ENCODE measurements at places on chromosomes 2 and 18.
A peak's percentile ranks its signal among the peaks of the same experiment; 100 is the strongest.

DNA sequence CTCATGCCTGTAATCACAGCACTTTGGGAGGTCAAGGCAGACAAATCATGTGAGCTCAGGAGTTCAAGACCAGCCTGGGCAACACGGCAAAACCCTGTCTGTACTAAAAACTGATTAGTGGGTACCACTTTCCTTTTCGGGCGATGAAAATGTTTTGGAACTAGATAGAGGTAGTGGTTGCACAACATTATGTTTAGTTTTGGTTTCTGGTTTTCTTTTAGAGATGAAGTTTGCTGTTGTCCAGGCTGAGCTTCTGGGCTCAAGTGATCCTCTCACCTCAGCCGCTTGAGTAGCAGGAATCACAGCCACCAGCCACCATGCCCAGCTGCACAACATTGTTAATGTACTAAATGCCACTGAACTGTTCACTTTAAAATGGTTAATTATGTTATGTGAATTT lies 27.6 kb downstream of the AAK1 start:
- DNase-seq = no peak

- peak; percentile 3 for DNase-seq
These were observed 134.3 kb downstream of the TDRD15 start for GRCh38 chr2:21258082-21258481.

GRCh38 chr18:59704146-59704545 lies 6.9 kb upstream of the CCBE1 start:
- DNase-seq = no peak

- peak; percentile 3 for DNase-seq
These were observed 124.5 kb upstream of the BARD1 start for GRCh38 chr2:214934006-214934405.

DNA sequence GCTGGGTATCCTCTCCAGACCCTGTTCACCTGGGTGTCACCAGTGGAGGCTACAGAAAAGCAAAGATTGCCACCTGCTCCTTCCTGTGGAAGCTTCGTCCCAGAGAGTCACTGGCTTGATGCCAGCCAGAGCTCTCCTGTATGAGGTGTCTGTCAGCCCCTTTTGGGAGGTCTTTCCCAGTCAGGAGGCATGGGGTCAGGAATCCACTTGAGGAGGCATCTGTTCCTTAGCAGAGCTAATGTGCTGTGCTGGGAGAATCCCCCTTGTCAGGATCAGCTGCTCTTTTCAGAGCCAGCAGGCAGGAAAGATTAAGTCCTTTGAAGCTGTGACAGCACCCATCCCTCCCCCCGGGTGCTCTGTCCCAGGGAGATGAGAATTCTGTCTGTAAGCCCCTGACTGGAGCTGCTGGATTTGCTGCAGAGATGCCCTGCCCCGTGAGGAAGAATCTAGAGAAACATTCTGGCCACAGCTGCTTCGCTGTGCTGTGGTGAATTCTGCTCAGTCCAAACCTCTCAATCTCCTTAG lies 121.8 kb downstream of the GPR39 start:
- DNase-seq = no peak

DNA sequence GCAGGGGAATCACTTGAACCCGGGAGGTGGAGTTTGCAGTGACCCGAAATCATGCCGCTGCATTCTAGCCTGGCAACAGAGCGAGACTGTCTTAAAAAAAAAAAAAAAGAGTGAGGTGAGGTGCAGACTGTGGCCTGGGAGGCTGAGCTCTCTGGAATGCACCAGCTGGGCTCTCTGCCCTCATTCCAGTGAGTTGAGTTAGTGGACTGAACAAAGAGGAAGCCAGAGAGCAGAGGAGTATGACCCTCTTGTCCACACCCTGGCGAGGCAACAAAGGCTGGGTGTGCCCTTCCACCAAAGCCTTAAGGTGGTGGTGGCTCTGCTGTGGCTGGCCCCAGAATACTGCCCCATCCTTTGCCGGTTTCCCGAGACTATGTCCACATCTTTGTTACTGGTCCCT lies 71.3 kb upstream of the ACKR3 start:
- DNase-seq = peak; percentile 51

- no peak for DNase-seq
These were observed 131.7 kb downstream of the BCL2L11 start for GRCh38 chr2:111252436-111252835.

DNA sequence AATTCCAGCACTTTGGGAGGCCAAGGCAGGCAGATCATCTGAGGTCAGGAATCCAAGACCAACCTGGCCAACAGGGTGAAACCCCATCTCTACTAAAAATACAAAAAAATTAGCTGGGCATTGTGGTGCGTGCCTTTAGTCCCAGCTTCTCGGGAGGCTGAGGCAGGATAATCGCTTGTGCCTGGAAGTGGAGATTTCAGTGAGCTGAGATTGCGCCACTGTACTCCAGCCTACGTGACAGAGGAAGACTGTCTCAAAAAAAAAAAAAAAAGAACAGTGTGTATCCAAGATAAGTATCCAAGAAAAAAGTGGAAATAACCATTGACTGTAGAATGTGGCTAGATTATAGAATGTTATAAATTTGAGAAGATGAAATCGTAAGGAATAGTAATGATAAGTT lies 142.1 kb downstream of the FAM124B start:
- no peak for DNase-seq

GRCh38 chr2:195319548-195320412 lies 337.2 kb upstream of the SLC39A10 start:
- peak; percentile 45 for DNase-seq

GRCh38 chr2:143225931-143226330 lies 96.7 kb downstream of the ARHGAP15 start:
- DNase-seq = no peak

GRCh38 chr2:105752691-105753358 lies 8.1 kb downstream of the NCK2 start:
- no peak for DNase-seq

DNA sequence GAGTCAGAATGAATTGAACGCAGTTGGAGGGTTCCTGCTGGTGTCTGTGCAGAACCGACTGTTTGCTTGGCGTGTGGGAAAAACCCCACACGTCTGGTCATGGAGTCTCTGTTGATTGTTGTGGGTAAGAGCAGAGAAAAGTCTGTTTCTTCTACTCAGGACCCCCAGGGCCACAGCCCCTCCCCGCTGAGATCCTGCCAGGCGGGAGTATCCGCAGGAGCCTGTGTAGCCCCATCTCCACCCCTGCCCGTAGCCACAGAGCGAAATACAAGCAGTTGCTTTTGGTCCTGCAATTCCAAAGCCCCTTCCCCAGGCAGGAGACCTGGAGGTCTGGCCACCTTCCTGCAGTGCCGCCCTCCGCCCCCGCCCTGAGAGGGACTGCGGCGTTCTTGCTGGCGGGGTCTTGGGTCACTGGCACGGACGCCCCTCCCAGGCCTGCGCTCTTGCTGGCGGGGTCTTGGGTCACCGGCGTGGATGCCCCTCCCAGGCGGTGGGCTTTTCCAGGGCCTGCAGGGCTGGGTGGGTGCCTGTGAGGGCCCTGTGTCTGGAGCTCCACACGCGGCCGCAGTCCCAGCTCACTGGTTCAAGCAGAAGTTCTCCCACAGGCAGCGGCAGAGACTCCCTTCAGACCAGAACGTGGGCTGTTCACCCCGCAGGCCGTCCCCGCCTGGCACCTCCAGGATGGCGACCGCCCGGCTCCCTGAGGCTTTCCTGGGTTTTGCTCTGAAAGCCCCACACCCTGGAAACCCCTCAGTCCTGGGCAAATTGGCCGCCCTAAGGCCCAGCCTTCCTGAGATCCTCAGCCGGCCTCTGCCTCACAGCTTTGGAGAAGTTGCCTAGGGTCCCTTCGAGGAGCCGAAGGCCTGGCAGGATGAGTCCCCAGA lies 76.0 kb upstream of the CTDP1 start:
- no peak for DNase-seq

DNA sequence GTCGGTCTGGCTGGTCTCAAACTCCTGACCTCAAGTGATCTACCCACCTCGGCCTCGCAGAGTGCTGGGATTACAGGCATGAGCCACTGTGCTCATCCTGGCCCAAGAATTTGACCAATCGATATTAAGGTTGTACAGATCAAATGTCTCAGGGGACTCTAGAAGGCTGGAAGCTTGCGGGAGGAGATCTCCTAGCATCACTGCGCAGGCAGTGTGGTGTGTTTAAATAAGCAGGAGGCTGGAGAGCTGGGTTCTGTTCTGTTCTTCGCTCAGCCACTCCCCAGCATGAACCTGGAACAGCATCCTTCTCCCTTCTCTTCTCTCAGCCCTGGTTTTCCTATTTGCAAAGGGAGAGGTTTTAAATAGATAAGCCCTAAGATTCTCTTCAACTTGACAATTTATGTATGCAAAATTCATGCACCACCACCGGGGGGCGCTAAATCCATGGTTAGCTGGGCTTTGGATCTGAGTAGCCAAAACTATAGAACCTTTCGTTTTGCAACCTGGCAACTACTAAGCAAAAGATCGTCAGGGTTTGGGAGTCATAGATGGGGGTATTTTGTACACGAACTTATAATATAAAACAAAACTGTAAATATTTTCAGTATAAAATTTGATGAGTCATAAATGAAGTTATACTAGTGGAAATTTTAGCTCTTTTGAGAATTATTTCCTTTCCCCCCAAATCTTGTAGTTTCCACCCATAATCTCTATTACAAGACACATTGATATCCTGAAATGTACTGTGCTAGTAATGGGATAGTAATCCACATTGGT lies 60.6 kb downstream of the SLC16A14 start:
- DNase-seq = peak; percentile 55

DNA sequence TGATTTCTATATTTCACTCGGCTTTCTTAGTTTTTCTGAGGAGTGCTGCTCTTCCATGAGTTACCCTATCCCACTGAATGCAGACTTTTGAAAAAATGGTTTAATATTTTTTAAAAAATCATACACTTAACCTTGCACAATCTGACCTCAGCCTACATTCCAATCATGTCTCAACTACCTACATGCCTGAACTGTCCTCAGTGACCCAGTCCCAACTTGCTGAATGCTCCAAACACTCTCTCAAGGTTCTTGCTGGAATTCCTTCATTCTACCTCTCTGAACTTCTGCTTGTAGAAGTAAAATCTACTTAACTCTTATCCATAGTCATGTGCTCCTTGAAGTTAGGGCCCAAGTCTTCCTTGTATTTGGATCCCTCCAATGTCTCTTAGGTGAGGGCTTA lies 181.6 kb downstream of the XIRP2 start:
- no peak for DNase-seq

- DNase-seq = no peak
These were observed 6.3 kb downstream of the HDHD2 start for GRCh38 chr18:47143899-47144485.

DNA sequence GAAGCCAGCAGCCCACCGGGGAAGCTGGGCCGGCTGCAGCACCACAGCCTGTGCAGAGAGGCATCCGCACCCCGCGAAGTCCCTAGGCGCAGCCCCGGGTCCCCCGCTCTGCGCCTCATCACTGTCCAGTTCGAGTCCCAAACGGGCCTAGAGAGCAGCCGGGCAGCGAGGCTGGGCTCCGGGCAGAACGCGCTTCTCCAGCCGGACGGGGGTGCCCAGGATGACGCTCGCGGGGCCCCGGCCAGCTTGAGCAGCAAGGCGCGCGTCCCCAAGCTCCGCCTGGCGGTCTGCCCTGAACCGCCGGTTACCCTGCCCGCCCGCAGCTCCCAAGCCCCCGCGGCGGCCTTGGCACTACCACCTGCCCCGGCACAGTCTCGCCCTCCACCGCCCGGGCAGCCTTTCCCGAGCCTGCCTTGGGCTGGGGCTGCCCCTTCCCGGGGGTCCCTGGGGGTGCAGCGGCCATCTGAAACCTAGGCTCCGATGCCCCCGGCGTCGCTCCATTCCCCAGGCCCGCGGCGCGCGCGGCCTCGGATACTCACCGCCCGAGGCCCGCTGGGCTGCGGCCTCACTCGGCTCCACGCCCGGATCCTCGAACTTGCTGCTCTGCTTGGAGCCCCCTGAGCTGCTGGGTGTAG lies 591 bp downstream of the SLC16A14 start:
- peak; percentile 42 for DNase-seq

- peak; percentile 92 for DNase-seq
These were observed 177.9 kb upstream of the NABP1 start for GRCh38 chr2:191499874-191500565.

DNA sequence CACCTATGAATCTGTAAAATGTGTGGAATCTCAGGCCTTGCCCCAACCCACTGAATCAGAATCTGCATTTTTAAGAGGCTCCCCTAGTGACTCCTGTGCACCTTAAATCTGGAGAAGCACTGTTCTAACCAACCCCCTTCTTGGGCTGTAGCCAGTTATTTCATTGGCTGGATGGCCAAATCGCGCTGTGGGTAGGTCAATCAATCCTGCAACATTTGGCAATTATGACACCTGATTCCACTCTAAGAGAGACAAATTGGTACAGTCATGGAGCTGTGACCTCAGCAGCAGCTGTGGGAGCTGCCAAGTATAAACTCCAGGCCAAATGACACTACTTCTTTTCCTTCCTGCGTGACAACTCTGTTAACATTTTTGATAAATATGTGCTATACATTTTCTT lies 208.7 kb downstream of the CLIP4 start:
- DNase-seq = peak; percentile 83

DNA sequence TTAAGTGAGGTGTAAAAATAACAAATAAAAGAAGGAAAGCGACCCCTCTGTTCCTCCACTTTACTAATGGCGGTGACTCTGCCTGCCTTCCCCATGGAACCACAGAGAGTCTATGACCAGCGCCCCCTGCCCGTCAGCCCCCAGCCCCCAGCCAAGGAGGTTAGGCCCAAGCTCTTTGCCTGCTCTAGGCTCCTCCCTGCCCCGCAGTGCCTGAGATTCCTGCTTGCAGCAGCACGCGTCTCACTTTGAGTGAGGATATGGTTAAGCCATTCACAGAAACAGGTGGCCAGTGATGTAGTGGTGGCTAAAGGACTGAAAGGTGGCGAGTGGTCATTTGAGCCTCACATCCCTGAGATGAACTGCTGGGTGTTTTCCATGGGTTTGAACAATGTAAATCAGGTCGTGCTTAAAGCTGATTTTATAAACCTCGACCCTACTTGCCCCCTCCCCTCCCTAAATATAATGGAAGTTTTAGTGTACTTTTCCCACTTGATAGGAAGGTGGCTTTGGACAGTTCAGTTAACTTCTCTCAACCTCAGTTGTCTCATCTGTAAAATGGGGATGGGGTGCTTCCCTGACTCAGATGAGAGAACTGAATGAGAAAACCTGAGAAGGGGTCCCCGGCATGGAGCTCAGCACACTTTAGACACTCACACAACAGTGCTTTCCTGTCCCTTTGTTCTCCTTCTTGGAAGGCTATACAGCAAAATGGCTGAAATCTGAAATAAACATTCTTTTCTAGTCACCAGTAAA lies 46.5 kb downstream of the IL1RL2 start:
- no peak for DNase-seq

DNA sequence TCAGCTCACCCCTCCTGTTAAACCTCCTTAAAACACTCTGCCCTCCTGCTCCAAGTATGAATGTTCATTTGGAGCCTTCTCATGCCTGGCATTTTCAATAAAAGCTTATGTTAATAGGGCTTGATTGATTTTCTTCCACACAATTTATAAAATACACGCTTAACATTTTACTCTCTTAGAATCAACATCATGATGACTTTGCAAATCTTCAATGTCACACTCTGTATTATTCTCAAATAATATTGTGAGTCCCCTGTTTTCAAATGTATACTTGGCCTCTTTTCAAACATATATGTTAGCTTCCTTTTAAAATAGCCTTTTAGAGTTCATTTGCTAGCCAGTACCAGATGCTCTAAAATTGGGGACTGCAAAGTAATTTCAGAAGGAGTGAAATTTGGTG lies 520.3 kb downstream of the LRRTM4 start:
- no peak for DNase-seq

- DNase-seq = no peak
These were observed 174.6 kb upstream of the TPO start for GRCh38 chr2:1238598-1239138.

GRCh38 chr18:31581498-31582197 lies 10.0 kb upstream of the TTR start:
- DNase-seq = peak; percentile 78

All from fibroblast of skin of right biceps (primary cell).